Right ventricle myocardium superior (tissue), 1 donor: ENCODE measurements at places on chromosomes 6 and 20. TPM values are rescaled to one million over a fixed set of nuclear protein-coding genes. Genes with fewer than 3 reads are reported as not detected.
A peak's percentile ranks its signal among the peaks of the same experiment; 100 is the strongest.

Gene AVP
- total RNA-seq, result 0.51 TPM

DNA sequence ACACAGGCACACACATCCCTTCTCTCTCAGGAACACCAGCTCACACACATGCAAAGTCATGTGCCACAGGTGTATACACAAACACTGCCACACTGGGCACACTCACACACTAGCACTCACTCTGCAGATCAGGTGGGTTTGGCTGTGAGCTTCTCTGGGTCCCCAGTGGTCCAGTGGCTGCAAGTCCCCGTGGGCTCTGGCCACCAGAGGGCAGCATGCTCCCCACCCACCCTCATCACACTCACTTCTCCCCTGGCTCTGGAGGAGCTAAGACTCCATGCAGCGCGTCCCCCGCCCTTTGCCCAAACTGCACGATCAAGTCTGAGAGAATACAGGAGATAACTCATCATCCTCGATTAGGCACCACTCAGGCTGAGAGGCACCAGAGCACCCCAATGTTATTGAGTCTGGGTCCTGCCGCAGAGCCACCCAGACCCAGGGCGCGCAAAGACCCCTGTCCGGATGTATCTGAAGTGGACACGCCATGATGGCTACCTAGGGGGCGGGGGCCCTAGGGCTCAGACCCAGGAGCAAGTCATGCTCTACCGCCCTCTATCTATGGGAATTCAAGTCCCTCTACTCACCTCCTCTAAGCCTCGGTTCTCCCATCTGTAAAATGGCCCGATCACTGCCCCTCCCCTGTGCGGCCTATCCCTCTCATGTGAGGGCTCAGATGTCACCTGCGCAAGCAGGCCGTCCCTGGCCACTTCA, 90.5 kb downstream of the GRM4 start:
- DNase-seq, result peak; percentile 70

Gene TAGAP
- total RNA-seq, result 1.1 TPM

DNA sequence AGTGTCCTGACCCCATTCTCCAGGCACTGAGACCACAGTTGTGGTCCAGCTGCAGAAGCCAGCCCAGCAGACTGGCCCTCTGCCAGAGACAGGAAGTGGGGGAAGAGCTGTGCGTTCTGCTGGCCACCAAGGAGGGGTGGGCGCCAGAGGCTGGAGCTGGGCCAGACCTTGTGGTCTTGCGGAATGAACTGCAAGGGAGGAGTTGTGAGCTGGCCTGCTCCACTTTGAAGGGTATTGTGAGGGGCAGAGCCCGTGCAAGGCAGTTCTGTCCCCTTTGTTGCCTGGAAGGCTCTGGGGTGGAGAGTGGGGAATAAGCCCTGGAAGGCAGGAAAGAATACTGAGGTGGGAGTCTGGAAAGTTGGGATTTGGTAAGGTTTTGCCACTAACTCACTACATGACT, 3.6 kb upstream of the MDFI start:
- no peak for DNase-seq

Gene MYT1
- 0.40 TPM for total RNA-seq

Gene PRRT1
- 0.51 TPM for total RNA-seq

- DNase-seq, result no peak
These were observed 29.3 kb upstream of the TRIM27 start for GRCh38 chr6:28953039-28953584.

GRCh38 chr6:41135062-41135832, 18.9 kb downstream of the TREML1 start:
- no peak for DNase-seq

DNA sequence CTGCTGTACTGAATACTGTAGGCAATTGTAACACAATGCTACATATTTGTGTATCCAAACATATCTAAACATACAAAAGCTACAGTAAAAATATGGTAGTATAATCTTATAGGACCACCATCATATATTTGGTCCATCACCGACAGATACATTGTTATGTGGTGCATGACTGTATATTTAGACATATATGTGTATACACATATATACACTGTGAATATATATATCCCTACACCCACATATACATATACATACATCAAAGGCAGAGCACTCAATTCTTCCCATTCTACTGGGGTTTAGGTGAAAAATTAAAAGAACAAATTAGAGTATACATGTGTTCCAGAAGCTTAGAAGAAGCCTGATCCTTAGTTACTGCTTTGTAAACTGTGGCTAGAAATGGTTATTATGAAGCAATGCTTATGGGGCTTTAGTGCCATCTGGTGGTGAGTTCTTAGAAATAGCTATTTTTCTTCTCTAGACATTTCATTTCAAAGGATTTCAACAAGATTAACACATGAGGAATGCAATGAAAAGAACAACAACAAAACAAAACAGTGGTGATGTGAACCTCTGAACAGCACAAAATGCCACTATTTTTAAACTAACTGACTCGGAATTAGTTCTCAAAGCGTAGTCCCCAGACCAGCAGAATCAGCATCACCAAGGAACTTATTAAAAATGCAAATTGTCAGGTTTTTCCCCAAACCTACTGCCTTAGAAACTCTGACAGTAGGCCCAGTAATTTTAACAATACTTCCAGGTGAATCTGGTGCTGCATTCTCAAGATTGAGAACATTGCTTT, 38.0 kb downstream of the PKHD1 start:
- DNase-seq, result no peak

GRCh38 chr6:49666930-49667757, 30.5 kb upstream of the RHAG start:
- DNase-seq, result no peak

Gene CLPSL1
- total RNA-seq, result not detected

Gene SLC22A7
- total RNA-seq, result not detected

GRCh38 chr6:32973144-32974015, 5.0 kb downstream of the BRD2 start:
- DNase-seq, result no peak

Gene DDO
- total RNA-seq, result 31.1 TPM

Gene BRPF3
- total RNA-seq, result 17.8 TPM

Gene CALHM4
- not detected for total RNA-seq

Gene PHACTR3
- 10.0 TPM for total RNA-seq

- DNase-seq, result no peak
These were observed 42.8 kb upstream of the STX16 start for GRCh38 chr20:58608096-58608840.

Gene CBLN4
- total RNA-seq, result not detected

DNA sequence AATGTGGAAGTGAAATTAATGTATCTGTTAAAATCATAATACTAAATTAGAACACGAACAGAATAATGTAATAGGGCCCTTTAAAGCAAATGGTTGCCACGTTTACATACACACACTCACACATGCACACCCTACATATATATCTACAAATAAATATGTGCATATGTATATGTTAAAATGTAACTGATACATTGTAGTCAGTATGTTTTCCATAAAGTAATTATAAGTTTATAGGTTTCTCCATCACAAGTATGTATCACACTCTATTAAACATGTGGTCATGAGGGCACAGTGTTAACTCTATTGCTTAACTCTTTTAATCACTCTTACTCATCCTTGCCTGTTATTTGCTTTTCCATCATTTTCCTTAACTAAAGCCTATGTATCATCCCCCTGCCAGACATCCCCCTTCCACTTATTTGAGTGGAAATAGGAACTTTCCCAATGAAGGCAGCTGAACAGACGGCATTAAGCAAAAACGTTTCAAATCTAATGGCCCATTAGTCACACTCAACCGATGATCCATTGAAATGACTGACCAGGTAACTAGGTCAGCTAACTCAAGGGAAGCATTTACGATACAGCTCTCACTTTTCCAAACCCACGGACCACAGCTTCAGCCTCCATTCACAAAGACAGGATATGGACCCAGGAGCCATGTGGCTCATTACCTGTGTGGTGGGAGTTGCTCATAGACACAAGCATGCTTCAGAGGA, 89.3 kb downstream of the HAO1 start:
- DNase-seq, result no peak

GRCh38 chr6:23654745-23655144, 471.3 kb upstream of the NRSN1 start:
- no peak for DNase-seq

Gene ARHGAP18
- total RNA-seq, result 7.9 TPM

DNA sequence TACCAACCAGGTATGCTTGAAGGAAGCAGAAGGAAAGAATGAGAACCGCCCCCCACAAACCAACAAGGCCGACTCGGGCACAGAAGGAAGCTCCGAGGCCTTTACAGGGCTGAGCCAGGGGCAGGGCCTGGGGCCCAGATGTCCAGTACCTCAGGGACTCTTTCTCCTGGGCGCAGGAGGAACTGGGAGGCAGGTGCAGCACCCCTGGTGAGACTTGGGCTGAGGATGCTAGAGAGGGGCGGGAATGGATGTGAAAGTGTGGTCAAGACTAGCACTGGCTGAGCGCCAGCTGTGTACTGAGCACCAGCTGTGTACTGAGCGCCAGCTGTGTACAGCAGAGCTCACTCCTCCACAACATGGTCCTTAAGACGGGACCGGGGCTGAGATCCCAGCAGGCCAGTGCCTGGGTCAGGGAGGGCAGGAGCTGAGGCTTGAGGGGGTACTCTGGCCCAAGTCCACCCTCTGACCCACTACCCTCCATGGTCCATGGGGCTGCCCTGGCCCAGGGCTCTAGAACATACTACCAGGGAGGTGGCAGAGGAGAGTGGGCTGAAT, 369.4 kb downstream of the TAF4 start:
- DNase-seq, result no peak

- DNase-seq, result no peak
These were observed 194.6 kb upstream of the ARID1B start for GRCh38 chr6:156582509-156582992.

- no peak for DNase-seq
These were observed 5.2 kb upstream of the IL17A start for GRCh38 chr6:52180787-52181558.

- DNase-seq, result no peak
These were observed 37.5 kb upstream of the TMEM170B start for GRCh38 chr6:11500008-11500407.

- DNase-seq, result no peak
These were observed 242.5 kb upstream of the KCNG1 start for GRCh38 chr20:51265361-51265760.

- DNase-seq, result no peak
These were observed 23.3 kb downstream of the TMEM242 start for GRCh38 chr6:157300006-157300405.

DNA sequence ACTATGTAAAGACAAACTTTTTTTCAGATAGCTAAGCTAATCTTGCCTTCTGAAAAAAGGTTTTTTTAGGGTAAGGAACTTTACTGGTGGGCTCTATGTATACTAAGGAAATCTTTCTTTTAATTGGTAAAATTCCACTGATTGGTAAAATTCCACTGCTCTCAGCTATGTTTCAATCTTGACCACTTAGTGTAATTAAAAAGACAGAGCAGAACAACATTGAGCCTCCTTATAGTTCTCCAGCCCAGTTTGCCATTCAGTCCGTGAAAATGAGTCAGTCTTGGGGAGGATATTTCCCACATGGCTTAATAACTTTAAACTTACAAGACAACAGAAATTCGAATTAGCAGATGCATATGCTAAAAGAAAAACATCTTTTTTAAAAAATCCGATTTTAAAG, 92.7 kb downstream of the EYA4 start:
- DNase-seq, result no peak

DNA sequence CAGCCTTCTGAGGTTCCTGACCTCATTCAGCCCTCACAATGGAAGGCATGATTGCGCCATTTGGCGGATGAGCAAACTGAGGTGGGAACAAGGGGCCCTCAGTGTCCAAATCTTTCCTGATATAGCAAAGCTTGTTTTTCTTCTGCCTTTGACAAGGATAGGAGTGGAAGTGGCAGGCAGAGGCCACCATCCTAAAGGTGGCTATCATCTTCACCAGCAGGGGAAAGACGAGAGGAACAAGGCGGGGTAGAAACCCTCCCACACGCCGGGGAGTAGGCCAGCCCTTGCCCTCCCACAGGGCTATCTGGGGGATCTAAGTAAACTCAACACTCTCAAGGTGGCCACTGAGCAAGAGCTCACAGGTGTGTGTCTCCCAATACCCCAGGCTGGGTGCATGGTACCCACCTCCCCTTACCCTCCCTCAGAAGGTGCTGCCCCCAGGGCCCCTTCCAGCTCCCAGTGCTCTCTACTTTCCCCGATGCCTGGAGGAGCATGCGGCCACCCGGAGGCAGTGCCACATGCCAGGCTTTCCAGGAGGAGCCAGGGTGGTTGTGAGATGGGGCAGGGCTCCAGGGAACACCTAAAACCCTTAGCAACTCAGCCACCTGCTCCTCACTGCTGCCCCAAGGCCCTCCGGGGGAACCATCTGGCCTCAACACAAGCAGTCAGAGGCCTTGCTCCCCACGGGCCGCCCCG, 11.2 kb downstream of the SPDEF start:
- DNase-seq, result no peak

Gene ZSCAN23
- 2.1 TPM for total RNA-seq

DNA sequence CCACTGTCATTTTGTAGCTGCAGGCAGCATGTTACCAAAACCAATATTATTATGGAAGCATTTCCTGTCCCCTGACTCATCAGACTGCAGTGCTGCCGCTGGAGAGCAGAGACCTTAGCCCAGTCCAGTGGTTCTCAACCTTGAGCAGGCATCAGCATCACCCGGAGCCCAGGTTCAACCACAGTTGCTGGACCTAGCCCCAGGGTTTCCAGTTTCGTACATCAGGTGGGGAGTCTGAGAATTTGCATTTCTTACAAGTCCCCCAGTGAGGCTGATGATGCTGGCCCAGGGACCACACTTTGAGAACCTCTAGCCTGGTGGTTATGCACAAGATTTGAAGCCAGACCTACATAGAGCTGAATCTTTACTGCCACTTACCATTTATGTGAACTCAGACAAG, 47.3 kb downstream of the LY86 start:
- no peak for DNase-seq

Gene MRAP2
- total RNA-seq, result 0.13 TPM

- DNase-seq, result no peak
These were observed 37.1 kb downstream of the PIGU start for GRCh38 chr20:34639755-34640222.

Gene DNAAF9
- total RNA-seq, result 20.4 TPM

DNA sequence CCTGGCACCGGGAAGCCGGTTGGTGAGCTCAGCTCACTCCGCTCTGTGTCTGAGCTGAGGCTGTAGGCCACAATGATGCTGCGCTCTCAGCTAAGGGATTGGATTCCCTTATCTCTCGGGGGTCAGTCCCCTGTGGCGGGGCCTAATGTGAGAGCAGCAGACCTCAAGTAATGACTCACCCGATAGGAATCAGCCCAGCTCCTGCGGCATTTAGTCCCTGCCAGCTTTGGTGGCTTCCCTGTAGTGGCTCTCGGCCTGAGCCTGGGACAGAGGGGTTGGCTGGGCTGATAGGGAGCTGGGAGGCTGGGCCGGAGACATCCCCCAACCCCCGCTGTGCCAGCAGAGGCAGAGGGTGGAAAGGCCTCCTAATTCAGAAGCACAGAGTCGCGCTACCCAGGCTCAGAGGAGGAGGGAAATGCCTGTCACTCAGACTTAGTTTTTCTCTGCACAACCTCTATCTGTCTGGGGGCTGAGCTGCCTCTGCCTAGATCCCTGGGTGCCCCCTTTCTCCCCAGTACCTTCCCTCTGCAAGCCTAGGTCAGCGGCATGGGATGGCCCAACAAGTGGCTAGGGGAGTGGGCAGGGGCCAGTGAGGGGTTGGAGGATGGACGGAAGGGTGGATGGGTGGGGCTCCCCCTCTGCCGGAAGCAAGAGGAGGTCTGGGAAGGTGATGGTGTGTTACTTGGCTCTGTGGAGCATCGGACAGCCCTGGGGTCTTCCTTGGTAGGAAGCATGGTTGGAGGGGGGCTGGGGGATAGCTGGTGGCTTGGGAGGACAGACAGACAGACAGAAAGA, 92.2 kb downstream of the CDH22 start:
- peak; percentile 56 for DNase-seq

Gene FOXS1
- 0.62 TPM for total RNA-seq

GRCh38 chr6:142374091-142374770, 72.4 kb downstream of the ADGRG6 start:
- no peak for DNase-seq
